ENCODE measurements at places on chromosomes 2 and 18.

DNA sequence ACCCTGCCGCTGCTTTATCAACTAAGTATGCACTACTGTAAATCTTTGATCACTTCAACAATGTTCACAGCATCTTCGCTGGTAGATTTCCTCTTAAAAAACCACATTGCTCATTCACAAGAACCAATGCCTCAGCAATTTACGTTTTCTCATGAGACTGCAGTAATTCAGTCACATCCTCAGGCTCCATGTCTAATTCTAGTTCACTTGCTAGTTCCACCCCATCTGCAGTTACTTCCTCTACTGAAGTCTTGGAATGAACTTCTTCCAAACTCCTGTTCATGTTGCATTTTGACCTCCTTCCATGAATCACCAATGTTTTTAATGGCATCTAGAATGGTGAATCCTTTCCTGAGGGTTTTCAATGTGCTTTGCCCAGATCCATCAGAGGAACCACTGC lies 35.8 kb downstream of the PRELID3A start:
- no peak for DNase-seq

- no peak for DNase-seq
These were observed 97.1 kb upstream of the RMDN2 start for GRCh38 chr2:37827911-37828511.

DNA sequence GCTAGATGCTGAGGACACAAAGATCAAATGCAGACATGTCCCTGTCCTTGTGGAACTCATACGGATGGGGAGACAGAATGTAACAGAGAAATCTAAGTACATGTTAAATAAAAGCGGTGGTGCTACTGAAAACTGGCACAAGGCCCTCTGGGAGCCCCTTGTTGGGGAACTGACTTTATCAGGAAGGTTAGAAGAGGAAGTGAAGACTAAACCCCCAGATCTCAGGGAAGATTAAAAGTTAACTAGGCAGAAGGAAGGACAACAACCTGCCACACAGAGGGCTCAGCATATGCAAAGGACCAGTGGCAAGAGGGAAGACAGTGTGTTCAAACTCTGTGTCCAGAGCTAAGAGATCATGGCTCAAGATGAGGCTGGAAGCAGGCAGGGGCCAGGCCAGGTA lies 4.8 kb downstream of the CACNB4 start:
- DNase-seq, result no peak

DNA sequence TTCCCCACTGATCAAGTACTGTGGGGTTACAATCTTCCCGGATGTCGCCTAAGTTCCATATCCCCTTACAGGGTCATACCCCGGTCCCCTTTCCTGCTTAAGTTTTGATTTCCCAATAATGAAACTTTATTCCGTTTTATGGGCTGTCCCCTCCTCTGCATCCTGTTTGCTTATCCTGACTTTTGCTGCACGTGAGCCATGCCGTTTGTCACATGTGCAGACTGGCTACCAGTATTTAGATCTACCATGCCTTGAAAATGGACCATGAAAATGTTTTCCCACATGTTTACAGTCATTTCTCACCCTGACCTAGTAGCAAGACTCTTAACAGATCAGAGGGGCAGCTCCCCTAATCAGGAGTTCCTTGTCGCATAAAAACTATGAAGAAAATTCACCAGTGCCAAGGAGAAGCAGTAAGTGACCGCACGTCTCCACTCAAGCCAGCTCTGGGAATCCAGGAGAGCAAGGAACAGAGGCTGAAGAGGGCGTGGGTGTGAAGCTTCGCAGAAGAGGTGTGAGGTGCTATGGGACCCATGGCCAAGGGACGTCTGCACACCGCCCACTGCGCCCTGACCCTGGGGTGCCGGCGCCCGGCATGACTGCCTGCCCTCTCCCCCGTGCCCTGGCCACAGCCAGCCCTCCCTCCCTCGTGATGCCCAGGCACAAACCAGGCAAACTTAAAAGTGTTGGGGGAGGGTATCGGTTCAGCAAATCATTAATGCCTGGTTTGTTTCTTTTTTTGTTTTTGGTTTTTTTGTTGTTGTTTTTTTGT lies 440.8 kb upstream of the SALL3 start:
- no peak for DNase-seq

DNA sequence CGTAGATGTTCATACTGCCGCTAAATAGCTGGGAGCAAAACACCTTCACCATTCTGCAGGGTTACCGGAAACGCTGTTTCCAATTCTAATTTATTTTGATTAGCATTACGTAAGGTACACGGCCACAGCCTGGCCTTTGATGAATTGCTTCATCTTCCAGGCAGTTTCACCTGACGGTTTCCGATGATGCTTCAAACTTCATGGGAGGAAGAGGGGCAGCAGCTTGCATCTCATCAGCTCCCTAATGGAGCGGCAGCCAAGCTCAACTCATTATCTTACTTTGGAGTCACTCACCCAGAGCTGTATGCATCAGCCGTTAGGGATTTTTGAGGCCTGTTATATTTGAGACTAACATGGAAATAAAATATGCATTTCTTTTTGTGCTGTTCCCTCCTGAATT lies 54.8 kb downstream of the TMEM18 start:
- no peak for DNase-seq

Data from cortex of kidney (tissue), 1 donor.